Right ventricle myocardium inferior (tissue), 1 donor: ENCODE measurements at places on chromosomes 1 and 21.

GRCh38 chr1:235017191-235017590 is 111.4 kb downstream of the TOMM20 start:
- no peak for DNase-seq

DNA sequence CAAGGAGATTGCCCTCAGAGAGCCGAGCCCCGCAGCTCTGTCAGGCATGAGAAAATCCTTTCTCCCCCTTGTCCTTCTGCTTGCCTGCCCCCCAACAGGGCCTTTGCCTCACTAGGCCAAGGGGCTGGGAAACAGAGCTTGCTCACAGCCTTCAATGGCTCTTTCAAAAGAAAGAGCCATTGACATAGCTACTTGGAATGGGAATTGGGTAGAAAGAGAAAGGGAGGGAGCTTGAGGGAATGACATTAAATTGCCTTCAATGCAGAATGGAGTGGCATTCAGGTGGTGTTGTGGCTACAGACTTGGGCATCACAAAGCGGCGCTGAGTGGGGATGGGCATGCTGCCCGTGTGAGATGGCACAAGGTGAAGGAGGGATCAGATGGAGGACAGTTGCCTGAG is 13.2 kb downstream of the SYT11 start:
- no peak for DNase-seq

- no peak for DNase-seq
These were observed 29.6 kb upstream of the RGS1 start for GRCh38 chr1:192545896-192546521.

DNA sequence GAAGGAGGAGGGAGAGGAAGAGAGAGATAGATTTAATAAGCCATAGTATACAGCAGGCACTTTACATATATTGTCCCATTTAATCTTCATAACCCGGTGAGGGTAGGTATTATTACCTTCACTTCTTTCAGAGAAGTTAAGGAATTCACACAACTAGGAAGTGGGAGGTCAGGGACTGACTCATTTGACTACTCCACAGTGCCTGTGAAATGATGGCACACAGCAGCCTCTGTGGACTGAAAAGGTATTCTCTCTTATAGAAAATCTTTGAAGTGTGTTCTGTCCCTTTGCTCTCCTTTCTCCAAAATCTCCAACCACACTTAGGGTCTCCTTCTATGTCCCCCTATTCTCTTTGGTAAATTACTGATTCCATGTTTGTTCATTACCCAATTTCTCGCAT is 23.9 kb downstream of the PALMD start:
- DNase-seq: no peak
